ENCODE measurements at places on chromosomes 2 and 18.

GRCh38 chr2:70044290-70045040, 42.8 kb upstream of the PCBP1 start:
- DNase-seq = no peak

DNA sequence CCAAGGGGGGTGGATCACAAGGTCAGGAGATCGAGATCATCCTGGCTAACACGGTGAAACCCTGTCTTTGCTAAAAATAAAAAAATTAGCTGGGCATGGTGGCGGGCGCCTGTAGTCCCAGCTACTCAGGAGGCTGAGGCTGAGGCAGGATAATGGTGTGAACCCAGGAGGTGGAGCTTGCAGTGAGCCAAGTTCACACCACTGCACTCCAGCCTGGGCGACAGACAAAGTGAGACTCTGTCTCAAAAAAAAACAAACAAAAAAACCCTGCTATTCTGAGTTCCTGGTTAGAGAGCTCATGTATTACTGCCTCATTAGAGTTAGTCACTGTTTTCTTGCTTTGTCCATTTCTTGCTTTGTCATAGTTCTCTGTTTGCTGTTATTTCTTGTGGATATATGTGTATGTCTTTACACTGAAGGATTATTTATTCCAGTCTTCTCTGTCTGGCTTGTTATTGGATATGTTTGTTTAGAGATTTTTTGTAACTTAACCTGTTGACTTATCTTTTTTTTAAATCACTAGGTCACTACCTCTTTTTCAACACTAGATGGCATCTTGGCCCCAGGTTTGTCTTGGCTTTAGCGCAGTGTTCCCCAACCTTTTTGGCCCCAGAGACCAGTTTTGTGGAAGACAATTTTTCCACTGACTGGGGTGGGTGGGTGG, 17.0 kb downstream of the TTLL4 start:
- peak; percentile 9 for DNase-seq

DNA sequence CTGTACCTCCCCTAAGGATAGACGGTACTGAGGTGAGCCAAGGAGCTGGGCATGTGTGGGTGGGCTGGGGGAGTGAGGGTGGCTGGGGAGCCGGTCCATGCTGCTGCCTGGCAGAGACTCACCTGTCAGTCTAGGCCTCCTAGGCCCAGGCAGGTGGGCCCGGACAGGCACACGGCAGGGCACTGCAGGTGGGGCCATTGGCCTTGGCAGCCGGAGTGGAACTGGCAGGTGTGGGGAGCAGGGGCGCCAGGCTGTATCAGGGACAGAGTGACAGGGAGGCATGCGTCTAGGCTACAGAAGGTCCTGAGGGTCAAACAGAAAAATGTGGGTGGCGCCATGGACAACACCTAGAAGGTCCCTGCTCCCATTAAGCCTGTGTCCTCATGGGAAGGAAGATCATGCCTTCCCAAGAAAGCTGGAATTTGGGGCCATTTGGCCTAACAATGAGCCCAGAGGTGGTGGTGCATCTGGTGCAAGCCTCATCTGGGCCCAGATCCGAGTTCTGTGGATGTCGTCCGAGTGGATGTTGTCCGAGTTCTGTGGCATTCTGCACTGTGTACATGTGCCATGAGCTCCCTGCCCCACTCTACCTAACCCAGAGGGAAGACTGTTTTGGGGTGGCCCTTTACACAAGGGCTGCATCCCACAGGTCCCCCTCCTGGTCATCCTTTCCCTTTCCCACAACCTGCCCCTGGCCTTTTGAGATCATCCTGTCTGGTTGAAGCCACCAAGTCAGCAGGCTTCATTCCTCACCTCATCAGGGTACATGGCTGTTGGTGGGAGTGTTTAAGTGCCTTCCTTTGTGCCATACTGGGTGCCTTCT, 249.7 kb downstream of the GLI2 start:
- DNase-seq = no peak

DNA sequence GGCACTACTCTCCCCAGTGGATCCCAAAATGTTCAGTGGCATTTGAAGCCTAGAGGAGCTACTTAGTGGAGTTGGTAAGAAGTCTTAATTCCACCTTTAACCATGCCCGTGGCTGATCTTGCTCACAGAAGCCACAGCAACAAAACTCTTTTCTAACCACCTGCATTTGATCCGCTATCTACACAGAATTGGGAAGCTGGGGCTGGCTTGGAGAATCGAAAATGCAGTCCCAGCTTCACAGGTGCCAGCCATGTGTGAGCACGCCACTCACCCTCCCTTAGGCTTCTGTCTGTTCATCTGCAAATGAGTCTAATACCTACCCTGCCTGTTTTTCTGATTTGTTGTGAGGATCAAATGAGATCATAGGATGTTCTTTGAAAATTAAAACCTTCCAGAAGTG, 182.6 kb downstream of the BCL11A start:
- no peak for DNase-seq

DNA sequence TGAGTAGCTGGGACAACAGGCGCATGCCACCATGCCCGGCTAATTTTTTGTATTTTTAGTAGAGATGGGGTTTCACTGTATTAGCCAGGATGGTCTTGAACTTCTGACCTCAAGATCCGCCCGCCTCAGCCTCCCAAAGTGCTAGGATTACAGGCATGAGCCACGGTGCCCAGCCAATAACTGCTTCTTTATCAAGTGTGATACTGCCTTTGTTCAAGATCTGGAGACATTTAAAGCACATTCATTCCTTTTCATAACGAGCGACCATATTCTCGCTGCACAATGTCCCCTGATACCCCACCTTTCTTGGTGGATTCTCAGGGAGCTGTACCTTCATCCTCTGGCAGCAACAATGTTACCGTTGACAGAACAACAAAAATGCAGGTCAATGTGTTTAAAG, 75.4 kb downstream of the PIEZO2 start:
- DNase-seq = no peak

DNA sequence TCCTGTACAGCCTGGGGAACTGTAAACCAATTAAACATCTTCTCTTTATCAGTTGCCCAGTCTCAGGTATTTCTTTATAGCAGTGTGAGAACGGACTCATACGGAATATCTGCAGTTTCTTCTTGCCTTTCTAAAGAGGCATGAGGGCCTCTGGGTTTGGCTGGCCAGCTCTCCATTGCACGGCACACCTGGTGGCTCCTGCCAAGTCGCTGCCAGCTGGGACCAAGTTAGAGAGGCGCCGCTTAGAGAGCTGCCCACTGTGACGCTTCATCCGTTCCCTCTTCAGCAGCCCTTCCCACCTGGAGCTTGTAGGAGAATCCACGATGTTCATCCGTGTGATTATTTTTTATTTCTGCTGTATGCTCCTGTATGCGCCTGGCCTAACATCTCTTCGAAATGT, 195.4 kb downstream of the TWIST2 start:
- DNase-seq = no peak

- no peak for DNase-seq
These were observed 115.9 kb downstream of the UPP2 start for GRCh38 chr2:158217593-158217992.
